ENCODE measurements at places on chromosomes 5 and 9.

- DNase-seq: no peak
Measured at GRCh38 chr5:139162448-139162847, 35.7 kb downstream of the SIL1 start.

- DNase-seq: no peak
Measured at GRCh38 chr5:8196061-8196460, 327.1 kb downstream of the MTRR start.

GRCh38 chr5:10532421-10532820, 31.4 kb upstream of the ANKRD33B start:
- no peak for DNase-seq

GRCh38 chr5:173969167-173970049, 19.6 kb upstream of the C5orf47 start:
- no peak for DNase-seq

DNA sequence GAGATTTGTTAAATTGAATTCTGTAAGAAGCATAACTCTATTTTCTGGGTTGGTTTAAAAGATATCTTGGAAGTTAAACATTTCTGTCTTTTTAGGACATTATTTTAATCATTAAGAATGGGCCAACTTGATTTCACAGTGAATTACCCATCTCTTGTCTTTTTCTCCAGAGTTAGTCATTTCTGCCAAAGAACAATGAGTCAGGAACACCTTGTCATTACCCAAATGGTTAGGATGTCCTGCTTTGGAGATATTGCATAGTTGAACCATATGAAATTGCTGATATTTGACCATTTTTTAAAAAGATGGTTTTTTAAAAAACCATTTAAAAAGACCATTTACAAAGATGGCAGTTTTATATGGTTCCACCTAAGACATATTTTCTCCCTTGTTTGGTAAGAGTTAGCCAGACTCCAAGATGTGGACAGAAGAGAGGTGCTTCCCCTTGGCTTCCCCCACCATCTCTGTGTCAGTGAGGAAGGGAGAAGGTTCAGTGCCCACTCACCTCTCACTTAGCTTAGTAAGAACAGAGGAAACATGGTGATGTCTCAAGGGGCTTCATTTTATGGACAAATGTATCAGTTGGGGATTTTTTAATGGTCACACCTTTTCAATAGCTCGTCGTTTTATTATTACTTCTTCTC, 103.0 kb downstream of the PCSK1 start:
- DNase-seq: no peak

- DNase-seq: no peak
Measured at GRCh38 chr5:180647941-180648500, 1.4 kb downstream of the FLT4 start.

DNA sequence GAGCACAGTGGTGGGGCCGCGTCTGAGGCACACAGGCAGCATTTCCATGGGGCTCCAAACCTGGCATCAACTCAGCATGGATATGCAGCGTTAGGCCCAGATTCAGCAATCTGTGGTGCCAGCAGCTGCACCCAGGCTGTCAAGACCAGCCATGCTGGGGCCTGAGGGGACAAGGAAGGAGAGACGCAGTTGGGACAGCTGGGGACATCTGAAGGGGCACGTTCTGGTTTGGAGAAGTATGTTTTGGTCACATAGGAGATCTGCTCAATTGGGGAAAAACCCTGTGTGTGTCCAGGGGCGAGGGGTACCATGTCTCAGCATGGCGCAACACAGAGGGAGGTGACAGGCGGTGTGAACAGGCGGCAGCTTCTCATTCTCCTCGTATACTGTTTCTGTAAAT, 66.6 kb upstream of the ECM2 start:
- no peak for DNase-seq

Data from stimulated activated CD4-positive, alpha-beta T cell treated with anti-CD3 and anti-CD28 coated beads, Interleukin-1b, Interleukin-23, amount 100 ng/mL, for 24 hours (primary cell).